ENCODE measurements at places on chromosomes 11 and 22.
A peak's percentile ranks its signal among the peaks of the same experiment; 100 is the strongest.

DNA sequence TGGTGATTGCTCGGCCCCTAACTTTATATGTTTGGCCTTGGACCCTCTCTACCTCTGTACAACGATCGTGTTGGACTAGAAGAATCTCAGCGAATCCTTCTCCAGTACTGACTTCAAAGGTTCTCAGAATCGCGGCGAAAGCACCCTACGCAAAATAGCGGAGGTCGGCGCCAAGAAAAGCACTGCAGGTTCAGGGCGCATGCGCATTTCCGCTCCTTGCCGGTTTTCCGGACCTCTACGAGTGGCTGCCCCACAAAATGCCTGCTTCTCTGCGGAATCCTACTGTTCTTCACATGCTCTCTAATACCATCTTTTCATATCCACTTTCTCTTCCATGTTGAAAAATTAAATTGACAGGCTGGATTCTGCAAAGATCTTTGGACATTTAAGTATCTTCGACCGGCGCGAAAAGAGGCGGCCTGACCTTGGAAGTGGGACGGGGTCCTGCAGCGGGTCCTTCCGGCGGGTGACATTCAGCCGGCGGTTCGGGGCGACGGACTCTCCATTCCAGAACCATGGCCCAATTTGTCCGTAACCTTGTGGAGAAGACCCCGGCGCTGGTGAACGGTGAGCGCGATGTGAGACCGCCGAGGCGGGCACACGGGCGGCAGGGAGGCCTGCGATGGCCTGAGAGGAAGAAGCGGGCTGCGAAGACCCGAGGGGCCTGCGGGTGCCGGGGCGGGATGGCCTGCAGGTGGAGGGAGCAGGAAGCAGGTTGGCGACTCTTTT, at the start of gene ATP5MG:
Gene ATP5MG, plus strand, starts transcription at position 456 of the 729 bp plus-strand sequence. Its CDS starts 60 bp downstream, at position 516.
- DNase-seq: peak; percentile 83

- DNase-seq: no peak
Measured at GRCh38 chr11:93585758-93586157, 42.6 kb upstream of the SMCO4 start.

DNA sequence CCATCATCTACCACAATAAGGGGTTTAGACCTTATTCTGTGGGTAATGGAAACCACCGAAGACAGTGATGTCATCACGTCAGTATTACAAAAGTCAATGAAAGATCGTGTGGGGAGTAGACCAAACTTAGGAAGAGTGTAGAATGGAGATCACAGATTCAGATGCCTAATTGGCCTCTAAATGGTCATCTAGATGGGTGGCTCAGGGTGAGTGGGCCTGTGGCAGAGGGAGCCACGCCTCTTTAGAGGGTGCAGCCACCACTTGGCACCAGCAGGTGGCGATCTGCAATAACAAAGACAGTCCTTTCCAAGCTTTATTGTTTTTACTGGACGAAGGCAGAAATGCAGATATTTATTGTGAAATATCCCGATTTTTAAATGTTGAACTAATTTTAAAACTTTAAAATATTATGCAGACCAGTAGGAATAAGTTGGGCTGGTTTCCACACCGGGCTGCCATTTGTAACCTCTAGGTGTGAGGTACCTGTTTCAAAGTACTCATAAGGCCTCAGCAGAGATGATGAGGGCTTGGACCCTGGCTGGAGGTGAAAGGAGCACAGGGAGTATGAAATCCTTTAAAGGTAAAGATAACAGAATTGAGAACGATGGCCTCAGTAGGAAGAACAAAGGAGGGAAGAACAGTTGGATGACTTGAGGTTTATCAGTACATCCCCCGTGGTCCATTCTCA, 222.0 kb downstream of the DBX1 start:
- DNase-seq: no peak

DNA sequence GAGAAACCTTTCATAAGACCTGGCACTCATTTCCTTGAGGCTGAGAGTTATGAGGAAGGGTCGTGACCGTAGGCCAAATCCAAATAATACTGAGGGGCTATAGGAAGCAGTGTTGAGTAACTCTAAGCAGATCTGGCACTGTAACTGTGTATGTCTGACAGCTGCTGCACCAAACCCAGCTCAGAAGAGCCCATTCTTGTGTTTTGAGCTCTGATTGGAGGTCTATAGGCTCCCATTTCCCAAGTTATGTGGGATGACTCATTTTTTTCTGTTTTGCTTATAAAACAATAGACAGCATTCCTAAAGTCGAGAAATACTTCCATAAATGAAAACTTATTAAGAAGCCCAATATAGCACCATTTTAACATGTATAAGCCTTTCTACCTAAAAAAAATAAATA, 645.8 kb downstream of the DLG2 start:
- DNase-seq: no peak

- DNase-seq: no peak
Measured at GRCh38 chr11:126468102-126468521, 112.6 kb downstream of the ST3GAL4 start.

GRCh38 chr22:38756711-38757463, 1.1 kb upstream of the SUN2 start:
- no peak for DNase-seq

All from amniotic stem cell (primary cell).